Fibroblast of mammary gland (primary cell): ENCODE measurements at places on chromosomes 7 and 10.

- DNase-seq: no peak
These were observed 71.6 kb downstream of the ADARB2 start for GRCh38 chr10:1665681-1666080.

DNA sequence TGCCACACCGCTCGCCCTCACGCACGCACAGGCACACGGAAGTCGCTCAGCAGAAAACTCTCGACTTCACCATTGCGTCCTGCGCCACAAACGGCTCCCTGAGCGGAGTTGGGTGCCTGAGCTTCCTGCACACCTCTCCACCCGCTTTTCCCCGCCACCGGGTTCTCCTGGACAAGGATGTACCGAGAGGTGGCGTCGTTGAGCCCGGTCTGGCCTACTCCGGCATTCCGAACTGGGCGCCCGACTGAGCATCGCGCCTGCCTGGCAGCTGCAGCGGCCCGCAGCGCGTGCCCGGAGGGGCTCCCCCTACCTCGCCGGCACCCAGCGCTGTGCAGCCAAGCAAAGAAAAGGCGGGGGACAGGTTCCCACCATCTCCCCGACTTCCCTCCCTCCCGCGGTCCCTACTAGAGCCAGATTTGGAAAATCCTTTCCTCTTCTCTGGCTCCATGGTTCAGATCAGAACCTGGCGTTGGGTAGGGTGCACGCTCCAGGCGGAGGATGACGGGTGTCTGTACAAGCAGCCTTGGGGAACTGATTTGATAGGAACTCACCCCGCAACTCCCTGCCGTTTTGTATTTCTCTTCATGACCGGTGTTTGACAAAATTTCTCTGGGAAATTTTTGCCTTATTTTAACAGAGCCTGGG is 1.7 kb downstream of the SORCS3 start:
- DNase-seq: peak; percentile 17

- DNase-seq: no peak
These were observed 361.7 kb downstream of the AUTS2 start for GRCh38 chr7:69959789-69960499.

DNA sequence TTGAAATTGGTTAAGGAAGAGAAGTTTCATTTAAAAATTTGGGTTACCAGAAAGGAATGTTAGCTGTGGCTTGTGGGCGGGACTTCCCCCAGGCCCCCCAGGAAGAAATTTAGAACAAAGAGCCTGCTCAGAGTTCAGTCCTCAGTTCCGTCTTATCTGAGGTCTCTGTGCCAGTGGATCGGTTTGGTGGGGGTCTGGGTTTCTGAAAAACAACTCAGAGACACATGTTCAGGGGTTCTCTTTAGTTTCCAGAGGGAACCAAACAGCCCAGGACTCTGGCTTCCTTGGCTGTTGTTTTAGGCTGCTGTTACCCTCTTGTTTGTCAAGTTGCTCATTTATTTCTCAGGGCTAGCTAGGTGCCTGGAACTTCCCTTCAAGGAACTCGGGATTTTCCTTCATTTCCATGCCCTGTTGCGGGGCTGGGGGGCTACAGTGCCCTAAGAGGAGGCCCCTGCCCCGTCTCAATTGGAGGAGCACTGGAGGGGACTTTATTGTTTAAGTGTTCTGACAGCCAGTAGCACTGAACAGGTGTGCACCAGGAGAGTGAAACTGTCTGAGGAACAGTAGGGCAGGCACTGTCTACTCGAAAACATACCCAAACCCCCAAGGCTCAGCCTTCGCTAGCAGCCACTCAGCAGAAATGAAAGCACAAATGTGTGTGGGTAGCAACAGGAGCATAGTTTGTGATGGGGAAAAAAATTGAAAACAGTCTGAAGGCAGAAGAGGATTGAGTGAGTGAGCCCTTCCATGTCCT is 59.9 kb downstream of the ALOX5 start:
- no peak for DNase-seq

DNA sequence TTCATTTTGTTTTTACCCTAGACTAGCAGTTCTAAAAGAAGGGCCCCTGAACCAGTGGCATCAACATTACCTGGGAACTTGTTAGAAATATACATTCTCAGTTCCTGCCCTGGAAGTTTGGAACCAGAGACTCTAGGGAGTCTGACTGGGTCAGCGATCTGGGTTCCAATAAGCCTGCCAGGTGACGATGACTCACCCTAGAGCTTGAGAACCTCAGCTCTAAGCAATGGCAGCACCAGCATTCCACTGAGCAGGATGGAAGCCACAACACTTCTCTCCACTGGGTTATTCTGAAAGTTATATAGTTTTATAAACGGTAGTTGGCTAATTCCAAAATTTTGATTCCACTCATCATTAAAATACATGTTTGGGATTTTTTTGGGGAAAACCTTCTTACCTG is 97.0 kb upstream of the AMPH start:
- DNase-seq: peak; percentile 26

DNA sequence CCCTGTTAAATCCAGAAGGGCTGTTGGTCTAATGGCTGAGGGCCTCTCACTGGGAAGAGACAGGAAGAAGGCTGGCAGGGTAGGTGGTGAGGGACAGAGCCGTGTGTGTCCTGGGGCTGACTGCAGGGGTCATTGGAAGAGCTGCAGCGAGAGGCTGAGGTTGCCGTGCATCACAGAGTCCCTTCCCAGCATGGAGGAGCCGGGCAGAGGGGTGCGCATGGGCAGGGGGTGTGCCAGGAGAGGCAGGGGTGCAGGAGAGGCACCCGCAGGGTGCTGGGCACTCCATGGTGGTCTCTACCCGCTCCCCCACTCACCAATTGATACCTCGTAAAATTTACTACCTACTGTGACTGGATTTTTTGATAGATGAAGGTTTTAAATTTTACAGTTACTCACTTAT is 124.3 kb downstream of the ACTR3B start:
- DNase-seq: no peak

DNA sequence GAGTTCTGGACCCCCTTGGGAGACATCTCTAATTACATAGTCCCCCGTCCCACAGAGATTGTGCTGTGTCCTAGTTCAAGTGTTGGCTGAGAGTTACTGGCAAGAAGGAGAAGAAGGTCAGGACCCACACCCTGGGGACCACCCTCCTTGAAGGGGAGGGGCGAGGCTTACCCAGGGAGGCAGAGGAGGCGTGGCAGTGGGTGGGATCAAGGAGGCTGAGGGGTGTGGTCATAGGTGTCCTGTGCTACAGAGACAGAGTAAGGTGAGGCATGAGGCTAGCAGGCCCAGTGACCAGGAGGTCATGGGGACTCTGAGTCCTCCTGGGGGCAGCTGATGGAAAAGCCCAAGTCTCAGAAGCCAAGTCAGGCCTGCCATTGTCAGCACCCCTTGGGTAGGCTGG is 29.4 kb upstream of the ADCYAP1R1 start:
- DNase-seq: no peak

DNA sequence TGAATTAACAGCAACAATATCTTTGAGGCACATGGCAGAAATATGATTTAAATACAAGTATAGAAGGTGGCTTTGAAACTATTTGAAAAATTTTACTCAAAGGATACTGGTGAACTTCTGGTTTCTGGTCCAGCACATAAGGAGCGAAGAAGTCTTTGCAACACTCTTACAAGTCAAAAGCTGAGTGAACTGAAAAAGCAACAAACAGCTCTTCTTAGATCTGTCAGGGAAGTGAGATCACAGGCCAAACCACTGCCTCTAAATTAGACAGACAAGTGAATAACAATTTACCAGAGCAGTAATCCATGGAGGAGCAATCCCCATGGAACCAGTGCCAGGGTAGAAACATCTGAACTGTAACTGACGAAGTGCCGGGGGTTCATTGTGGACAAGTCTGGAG is 9.6 kb upstream of the VWC2 start:
- DNase-seq: no peak

GRCh38 chr10:106877574-106877973 is 286.9 kb downstream of the SORCS1 start:
- DNase-seq: no peak

DNA sequence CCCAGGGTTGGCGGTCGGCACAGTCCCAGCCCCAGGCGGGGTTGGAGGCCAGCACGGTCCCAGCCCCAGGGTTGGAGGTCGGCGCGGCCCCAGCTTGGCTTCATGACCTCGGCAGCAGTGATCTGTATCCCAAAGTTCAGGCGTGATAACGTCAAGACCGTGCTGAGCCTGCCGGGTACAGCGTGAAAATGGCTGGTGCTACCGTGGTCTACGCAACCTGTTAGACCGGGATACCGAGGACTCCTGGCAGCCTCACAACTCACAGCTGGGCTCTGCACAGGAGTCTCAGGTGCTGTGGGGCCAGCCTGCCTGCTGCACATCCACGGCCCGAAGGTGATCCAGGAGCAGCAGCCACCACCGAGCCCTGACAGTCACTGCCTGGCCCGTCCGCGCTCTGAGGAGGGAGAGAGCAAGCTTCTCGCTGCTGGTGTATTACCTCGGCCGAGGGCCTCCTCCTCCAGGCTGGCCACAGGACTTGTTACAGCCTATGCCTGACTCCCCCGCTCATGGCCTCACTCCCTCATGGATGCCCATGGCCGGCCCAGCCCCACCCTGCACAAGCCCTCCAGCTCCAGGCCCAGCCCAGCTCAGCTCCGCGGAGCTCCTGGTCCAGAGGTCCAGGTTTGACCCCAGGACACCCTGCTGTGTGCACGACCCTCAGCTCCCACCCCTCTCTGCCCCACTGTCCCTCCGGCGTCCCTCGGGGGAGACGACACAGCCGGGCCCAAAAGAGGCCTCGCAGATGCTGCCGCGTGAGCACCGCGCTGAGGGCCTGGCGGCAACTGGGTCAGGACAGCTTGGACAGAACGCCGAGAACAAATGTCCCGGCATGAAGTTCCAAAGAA is 156.0 kb downstream of the ELFN1 start:
- DNase-seq: no peak

GRCh38 chr7:28609608-28610007 is 197.3 kb downstream of the CREB5 start:
- no peak for DNase-seq

GRCh38 chr7:136953386-136953785 is 84.9 kb downstream of the CHRM2 start:
- DNase-seq: peak; percentile 52

DNA sequence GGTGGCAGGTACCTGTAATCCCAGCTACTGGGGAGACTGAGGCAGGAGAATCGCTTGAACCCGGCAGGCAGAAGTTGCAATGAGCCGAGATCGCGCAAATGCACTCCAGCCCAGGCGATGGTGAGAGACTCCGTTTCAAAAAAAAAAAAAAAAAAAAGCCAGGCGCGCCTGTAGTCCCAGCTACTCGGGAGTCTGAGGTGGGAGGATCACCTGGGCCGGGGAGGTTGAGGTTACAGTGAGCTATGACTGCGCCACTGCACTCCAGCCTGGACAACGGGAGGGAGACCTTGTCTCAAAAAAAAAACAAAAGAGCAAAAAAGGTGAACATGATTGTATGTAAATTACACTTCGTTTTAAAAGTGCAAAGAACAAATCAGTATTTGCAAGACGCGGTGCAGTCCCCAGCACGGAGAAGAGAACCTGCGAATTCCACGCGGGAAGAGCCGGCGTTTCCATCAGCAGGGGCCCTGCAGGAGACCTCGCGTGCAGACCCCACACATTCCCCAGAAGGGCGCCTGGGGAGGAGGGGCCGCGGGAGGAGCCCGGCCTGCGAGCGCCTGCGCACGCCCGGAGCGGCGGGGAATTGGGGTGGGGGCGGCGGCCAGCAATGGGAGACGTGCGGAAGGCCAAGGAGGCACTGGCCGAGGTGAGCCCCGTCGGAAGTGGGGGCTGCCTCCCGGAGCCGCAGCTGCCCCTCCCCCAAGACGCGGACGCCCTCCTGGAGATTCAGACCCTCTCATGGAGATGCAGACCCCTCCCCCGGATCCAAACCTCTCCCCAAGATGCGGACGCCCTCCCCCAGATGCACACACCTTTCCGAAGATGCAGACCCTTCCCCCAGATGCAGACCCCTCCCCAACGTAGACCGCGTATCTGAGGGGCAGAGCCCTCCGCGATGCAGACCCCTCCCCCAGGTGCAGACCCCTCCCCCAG is 16.7 kb upstream of the SUN1 start:
- no peak for DNase-seq

DNA sequence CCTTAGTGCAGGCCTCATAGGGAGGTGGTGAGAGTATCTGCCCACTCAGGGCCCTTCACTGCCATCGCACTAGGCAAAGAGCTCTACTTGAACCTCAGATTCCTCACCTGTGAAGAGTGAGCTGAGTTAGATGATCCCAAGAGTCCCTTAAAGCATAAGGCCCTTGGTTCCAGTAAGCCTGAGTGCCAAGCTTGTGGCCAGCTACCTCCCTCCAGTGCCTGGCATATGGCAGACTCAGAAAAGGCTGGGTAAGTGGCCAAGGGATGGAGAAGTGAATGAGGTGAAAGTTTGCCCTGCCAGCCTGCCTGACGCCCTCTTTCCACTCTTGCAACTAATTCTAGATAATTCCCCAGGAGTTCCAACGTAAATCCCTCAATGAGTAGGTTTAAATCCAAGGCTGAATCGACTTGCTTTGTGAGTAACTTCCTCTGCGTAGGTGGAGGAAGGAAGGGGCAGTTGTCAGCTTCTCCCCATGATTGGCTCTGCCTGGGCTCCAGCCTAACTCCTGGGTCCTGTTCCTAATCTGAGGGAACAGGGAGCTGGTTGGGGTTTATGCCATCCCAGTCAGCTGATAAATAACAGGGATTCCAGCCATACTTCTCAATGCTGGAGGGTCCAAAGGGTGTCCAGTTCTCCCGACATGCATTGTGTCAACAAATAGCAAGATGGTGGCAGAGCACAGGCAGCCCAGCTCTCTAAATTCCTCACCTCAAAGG is 14.2 kb downstream of the DUSP5 start:
- peak; percentile 71 for DNase-seq

GRCh38 chr10:93379731-93380575 is 102.2 kb downstream of the MYOF start:
- peak; percentile 82 for DNase-seq

GRCh38 chr10:110344622-110345021 is 39.9 kb upstream of the SMNDC1 start:
- no peak for DNase-seq

DNA sequence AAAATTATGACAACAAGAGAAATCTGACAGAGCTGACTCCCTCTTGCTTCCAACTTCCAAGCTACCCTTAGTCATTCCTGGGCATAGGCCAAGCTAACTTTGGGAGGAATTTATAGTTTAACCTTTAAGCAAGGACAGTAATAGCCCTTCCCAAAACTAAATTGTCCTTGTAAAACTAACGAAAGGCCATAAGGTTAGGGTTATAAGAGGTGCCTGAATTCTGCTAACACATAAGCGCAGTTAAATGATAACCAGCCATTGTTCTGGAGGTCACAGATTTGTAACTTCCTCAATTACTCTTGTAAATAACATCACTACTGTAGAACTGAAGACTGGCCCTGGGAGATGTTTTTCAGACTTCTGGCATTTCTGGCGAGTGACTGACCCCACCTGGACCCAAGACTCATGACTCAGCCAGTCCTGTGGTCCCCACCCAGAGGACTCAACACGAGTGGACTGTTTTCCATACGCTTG is 481.2 kb downstream of the KCNMA1 start:
- DNase-seq: peak; percentile 85

- no peak for DNase-seq
These were observed 9.4 kb upstream of the CNOT4 start for GRCh38 chr7:135519233-135519688.

GRCh38 chr10:92990615-92991014 is 70.0 kb upstream of the CYP26C1 start:
- DNase-seq: peak; percentile 33

DNA sequence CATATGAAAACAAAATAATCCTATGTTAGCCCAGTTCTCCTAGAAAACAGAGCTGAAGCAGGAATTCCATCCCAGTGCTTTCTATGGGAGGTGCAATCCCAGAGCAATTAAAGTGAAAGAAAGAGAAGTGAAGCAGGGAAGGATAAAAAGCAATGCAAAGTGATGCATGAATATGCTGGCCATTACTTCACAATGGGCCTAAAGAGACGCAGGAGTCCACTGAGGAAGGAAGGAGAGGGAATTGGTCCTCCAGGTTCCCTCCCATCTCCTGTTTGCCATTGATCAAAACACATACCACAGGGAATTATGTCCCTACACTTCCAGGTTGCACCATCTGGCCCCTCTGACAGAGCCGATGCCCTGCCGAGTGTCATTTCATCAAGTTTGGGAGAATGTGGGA is 392.2 kb upstream of the NFE2L3 start:
- DNase-seq: no peak
